Liver (tissue), 10 donors: ENCODE measurements at places on chromosomes 11 and 22. TPM values are rescaled to one million over a fixed set of nuclear protein-coding genes. Genes with fewer than 3 reads are reported as not detected.

GRCh38 chr11:117752721-117753237 lies 44.2 kb downstream of the DSCAML1 start:
- H3K27ac ChIP-seq, result no peak overlapping the region
- H3K27me3 ChIP-seq, result peaks cover 3% of the 10 kb centered on the region

- H3K27me3 ChIP-seq, result no peaks in the 10 kb centered on the region
- peaks cover 12% of the 10 kb centered on the region for H3K4me1 ChIP-seq
- no peaks in the 10 kb centered on the region for H3K36me3 ChIP-seq
- no peak for DNase-seq
- no peak overlapping the region for H3K4me3 ChIP-seq
Measured at GRCh38 chr11:95925011-95925410, 1.1 kb upstream of the MTMR2 start.

The OR9G4 gene
- total RNA-seq, result not detected

The SLC6A5 gene
- not detected for total RNA-seq

DNA sequence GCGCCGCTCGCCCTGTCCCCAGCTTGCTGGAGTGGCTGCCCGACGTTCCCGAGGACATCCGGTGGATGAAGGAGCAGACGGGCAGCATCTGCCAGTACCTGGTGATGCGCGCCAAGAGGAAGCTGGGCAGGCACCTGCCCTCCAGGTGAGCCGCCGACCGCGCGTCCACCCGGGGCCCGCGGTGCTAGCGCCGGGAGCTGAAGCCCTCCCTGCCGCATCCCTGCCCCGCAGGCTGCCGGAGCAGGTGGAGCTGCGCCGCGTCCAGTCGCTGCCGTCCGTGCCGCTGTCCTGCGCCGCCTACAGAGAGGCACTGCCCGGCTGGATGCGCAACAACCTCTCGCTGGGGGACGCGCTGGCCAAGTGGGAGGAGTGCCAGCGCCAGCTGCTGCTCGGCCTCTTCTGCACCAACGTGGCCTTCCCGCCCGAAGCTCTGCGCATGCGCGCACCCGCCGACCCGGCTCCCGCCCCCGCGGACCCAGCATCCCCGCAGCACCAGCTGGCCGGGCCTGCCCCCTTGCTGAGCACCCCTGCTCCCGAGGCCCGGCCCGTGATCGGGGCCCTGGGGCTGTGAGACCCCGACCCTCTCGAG lies 3.3 kb upstream of the CRACR2B start:
- peaks cover 51% of the 10 kb centered on the region for H3K4me1 ChIP-seq
- H3K27ac ChIP-seq, result no peak overlapping the region
- DNase-seq, result no peak
- peaks cover 15% of the 10 kb centered on the region for H3K36me3 ChIP-seq
- no peak overlapping the region for H3K4me3 ChIP-seq

The ACTN3 gene
- not detected for total RNA-seq

GRCh38 chr11:75014129-75014528 lies 25.4 kb downstream of the NEU3 start:
- no peaks in the 10 kb centered on the region for H3K4me1 ChIP-seq
- no peak overlapping the region for H3K27ac ChIP-seq
- no peak overlapping the region for H3K4me3 ChIP-seq

GRCh38 chr11:99418927-99419720 lies 398.4 kb downstream of the CNTN5 start:
- H3K27me3 ChIP-seq, result no peaks in the 10 kb centered on the region
- H3K36me3 ChIP-seq, result no peaks in the 10 kb centered on the region
- H3K4me3 ChIP-seq, result no peak overlapping the region
- no peak for DNase-seq
- no peak overlapping the region for H3K27ac ChIP-seq
- H3K4me1 ChIP-seq, result no peaks in the 10 kb centered on the region

- no peaks in the 10 kb centered on the region for H3K36me3 ChIP-seq
- H3K4me3 ChIP-seq, result no peak overlapping the region
- no peak overlapping the region for H3K27ac ChIP-seq
- no peak for DNase-seq
- no peaks in the 10 kb centered on the region for H3K4me1 ChIP-seq
Measured at GRCh38 chr11:57752954-57753353, 1.3 kb upstream of the BTBD18 start.

DNA sequence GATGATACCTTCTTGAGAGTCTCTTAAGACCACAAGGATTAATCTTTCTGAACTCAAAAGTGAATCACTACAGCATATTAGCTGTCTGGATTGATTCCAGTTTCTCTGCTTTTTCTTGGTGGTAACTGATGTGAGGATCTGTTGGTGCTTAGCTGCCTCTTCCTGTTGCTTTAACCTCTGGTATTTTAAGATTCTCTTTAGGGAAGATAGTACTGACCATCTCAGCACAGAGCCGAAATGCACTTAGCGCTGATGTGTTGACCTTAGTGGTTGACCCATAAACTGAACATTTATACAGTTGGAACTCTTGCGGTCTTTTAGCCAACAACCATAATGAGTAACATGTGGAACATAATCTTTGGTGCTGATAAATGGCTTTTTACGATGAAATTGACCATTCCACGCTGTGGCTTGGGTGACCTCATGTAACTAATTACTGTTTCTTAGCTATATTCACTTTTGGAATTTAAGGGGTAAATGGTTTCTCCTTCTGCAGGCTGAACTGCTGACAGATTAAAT lies 33.7 kb downstream of the APLP2 start:
- H3K4me3 ChIP-seq, result no peak overlapping the region
- H3K4me1 ChIP-seq, result peaks cover 26% of the 10 kb centered on the region
- H3K27ac ChIP-seq, result no peak overlapping the region
- no peak for DNase-seq
- no peaks in the 10 kb centered on the region for H3K27me3 ChIP-seq
- no peaks in the 10 kb centered on the region for H3K36me3 ChIP-seq

GRCh38 chr11:7536100-7536499 lies 22.3 kb downstream of the PPFIBP2 start:
- no peak overlapping the region for H3K4me3 ChIP-seq
- no peak overlapping the region for H3K27ac ChIP-seq
- DNase-seq, result no peak
- H3K4me1 ChIP-seq, result peaks cover 15% of the 10 kb centered on the region
- H3K27me3 ChIP-seq, result no peaks in the 10 kb centered on the region

DNA sequence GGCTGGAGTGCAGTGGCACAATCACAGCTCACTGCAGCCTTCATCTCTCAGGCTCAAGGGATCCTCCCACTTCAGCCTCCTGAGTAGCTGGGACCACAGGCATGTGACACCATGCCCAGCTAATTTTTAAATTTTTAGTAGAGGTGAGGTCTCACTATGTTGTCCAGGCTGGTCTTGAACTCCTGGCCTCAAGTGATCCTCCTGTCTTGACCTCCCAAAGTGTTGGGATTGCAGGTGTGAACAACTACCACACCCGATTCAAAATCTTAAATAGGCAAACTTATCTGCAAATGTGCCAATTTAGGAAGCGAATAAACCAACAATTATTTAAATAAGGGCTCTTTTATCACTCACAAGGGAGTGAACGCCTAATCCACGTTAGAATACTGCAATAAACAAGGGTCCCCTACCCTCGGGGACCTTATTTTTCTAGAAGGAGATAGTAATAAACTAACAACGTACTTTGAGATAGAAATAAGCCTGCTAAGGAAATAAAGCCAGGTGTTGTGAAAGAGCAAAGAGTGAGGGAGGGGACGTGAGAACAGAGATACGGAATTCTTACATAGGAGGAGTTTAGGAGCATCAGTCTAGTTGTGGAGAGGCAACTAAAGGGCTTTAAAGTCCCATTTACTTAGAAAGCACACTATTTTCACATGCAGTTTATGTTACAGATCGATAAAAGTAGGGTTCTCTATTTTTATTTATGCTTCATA lies 3.0 kb upstream of the WEE1 start:
- H3K27ac ChIP-seq, result peak overlapping the region; percentile 94
- H3K27me3 ChIP-seq, result no peaks in the 10 kb centered on the region
- no peak overlapping the region for H3K4me3 ChIP-seq
- no peaks in the 10 kb centered on the region for H3K36me3 ChIP-seq

DNA sequence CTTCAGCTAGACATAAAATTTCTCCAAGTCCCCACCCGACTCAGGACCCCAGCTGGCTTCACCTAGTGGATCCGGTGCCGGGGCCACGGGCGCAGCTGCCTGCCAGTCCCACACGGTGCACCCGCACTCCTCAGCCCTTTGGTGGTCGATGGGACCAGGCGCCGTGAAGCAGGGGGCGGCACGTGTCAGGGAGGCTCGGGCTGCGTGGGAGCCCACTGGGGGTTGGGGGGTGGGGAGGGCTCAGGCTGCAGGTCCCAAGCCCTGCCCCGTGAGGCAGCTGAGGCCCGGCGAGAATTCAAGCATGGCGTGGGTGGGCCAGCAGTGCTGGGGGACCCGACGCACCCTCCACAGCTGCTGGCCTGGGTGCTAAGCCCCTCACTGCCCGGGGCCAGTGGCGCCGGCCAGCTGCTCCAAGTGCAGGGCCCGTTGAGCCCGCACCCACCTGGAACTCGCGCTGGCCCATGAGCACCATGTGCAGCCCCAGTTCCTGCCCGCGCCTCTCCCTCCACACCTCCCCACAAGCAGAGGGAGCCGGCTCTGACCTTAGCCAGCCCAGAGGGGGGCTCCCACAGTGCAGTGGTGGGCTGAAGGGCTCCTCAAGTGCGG lies 747.0 kb downstream of the FAM181B start:
- no peak overlapping the region for H3K27ac ChIP-seq
- no peaks in the 10 kb centered on the region for H3K27me3 ChIP-seq
- no peak overlapping the region for H3K4me3 ChIP-seq
- no peak for DNase-seq
- H3K36me3 ChIP-seq, result no peaks in the 10 kb centered on the region

DNA sequence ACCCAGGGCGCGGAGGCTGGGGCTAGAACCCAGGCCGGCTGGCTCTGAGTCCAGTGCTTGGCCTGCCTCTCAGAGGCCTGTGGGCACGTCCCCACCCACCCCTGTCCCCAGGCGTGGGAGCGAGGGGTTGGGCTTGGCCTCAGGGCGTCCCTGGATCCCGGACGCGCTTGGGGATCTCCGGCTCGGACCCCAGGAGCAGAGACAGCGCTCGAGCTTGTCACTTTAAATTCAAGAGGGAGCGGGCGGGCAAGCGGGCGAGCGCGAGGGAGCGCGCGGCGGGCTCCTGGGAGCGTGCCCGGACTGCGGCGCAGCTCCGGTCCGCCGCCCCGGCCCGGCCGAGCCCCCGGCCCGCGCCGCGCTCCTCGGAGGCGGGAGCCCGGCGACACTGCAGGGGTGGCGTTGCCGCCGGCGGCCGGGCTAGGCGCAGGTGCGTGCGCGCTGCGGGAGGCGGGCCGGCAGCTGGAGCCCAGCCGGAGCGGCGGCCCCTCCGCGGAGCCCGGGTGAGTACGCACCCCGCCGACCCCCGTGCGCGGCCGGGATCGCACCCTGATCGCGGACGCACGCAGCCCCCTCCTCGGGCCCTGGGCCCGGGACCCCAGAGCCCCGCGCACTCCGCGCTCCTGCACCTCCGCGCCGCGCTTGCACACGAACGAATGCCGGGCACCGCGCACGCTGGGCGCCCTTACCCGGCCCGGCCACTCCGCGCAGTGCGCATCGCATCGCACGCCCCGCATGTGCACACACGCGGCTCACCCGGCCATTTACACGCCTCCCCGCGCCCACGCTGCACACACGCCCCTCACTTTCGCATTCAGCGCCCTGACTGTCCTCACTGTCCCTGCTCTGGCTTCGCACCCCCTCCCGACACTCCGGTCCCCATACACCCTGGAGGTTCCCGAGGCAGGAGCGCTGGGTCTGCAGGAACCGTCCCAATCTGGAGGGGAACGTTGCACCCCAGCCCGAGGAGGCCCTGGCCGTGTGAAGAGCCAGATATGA lies at the start of gene SYT12:
TSS of gene SYT12 (plus strand) at position 174 of the 996 bp plus-strand sequence. CDS start 7,011 bp downstream, outside the sequence.
- peak within 1 kb of the TSS; percentile 61 for H3K4me3 ChIP-seq
- peak within 1 kb of the TSS; percentile 81 for H3K27ac ChIP-seq
- H3K27me3 ChIP-seq, result no peaks in the 10 kb centered on the region
- peaks cover 18% of the 10 kb centered on the region for H3K4me1 ChIP-seq
- DNase-seq, result no peak

- no peaks in the 10 kb centered on the region for H3K4me1 ChIP-seq
- no peaks in the 10 kb centered on the region for H3K36me3 ChIP-seq
- no peak for DNase-seq
- H3K27ac ChIP-seq, result no peak overlapping the region
- H3K27me3 ChIP-seq, result no peaks in the 10 kb centered on the region
Measured at GRCh38 chr11:13052130-13052571, 43.0 kb downstream of the RASSF10 start.
